ENCODE measurements at places on chromosomes 4 and X.

- peak; percentile 22 for DNase-seq
These were observed 22.0 kb downstream of the DYNLT3 start for GRCh38 chrX:37825215-37825842.

GRCh38 chr4:650461-650860 is 23.6 kb downstream of the ATP5ME start:
- no peak for DNase-seq

DNA sequence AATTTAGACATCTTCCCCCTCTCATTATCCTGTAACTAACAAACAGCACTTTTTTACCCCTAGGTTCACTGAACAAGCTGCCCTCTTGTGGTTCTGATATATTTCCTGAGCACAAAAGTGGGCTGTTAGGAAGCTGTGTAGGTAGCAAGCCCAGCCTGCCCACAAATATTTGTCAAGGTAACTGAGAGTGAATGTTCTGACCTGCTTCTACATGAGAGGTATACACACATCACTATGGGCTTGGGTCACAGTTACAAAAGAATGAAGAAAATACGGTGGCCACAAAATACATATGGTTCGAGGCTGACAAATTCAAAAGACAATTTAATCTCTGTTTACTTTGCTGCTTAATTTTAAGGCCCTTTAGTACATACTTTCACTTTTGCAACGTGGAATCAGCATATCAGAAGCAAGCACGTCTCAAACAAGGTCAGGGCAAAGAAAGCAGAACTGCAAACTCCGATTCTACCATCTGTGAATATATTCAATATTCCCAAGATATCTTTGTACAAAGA is 78.7 kb downstream of the RBM47 start:
- DNase-seq: no peak

- DNase-seq: no peak
These were observed 228.0 kb downstream of the MID1IP1 start for GRCh38 chrX:39029221-39029620.

GRCh38 chr4:175834312-175834672 is 22.2 kb upstream of the GPM6A start:
- DNase-seq: no peak

DNA sequence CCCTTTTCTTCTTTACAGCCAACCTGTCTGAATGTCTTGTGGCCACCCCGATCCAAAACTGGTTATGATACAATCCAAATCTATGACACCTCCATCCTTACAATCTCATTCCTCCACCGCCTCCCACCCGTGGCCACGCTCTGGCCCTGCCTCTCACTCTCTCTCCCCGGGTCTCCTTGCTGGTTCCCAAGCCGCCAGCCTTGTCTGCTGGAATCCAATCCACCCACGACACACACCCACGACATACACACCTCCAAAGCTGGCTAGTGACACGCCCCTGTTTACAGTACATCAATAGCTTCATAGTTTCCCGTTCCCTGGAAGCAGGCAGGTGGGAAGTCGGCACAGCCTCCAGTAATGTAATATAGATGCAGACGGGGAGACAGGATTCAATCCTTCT is 99.0 kb downstream of the WFS1 start:
- DNase-seq: no peak

- DNase-seq: no peak
These were observed 61.5 kb downstream of the AMOT start for GRCh38 chrX:112779139-112779538.

- no peak for DNase-seq
These were observed 32.0 kb downstream of the LAS1L start for GRCh38 chrX:65502618-65503017.

- no peak for DNase-seq
These were observed 46.4 kb upstream of the GPM6B start for GRCh38 chrX:13863324-13863723.

DNA sequence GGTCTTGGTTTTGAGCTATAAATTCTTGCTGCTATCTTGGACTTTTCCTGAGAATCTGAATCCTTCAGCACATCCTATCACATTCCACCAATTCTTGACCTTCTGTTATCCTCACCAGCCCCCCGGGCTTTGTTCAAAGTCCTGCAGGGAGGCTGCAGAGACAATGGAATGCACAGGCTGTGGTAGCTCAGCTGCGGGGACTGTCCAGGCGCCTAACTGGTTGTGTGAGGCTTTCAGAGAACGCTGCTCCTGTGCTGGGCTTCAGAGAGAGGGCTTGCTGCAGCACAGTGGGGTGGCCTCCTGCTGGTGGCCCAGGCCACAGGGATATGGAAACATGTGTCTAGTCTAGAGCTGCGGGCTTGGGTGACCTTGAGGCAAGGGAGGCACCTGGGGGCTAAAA is 196.3 kb upstream of the GATB start:
- DNase-seq: no peak

- DNase-seq: no peak
These were observed 258.2 kb upstream of the CXorf51A start for GRCh38 chrX:147072747-147073146.

- no peak for DNase-seq
These were observed 8.9 kb upstream of the GSX2 start for GRCh38 chr4:54090804-54091623.

GRCh38 chr4:150363721-150364688 is 217.9 kb upstream of the MAB21L2 start:
- no peak for DNase-seq

- no peak for DNase-seq
These were observed 600 bp downstream of the RADX start for GRCh38 chrX:106612393-106612763.

- DNase-seq: no peak
These were observed 38.1 kb upstream of the TRPC5 start for GRCh38 chrX:112120721-112121120.

DNA sequence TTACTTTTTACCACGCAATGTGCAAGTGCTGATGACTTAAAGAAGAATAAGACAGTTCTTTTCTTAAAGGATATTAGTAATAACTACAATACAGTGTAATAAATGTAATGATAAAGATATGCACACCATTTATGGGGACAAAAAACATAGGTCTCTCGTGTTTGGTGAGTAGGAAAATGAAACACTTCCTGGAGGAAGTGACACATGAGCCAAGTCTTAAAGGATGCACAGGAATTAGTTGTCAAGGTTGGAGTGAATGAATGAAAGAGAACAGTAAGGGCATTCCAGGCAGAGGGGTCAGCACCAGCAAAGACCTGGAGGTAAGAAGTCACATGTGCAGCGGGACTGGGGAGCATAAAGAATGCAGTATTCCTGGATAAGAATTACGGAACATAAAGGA is 112.7 kb downstream of the SH3RF1 start:
- DNase-seq: no peak

DNA sequence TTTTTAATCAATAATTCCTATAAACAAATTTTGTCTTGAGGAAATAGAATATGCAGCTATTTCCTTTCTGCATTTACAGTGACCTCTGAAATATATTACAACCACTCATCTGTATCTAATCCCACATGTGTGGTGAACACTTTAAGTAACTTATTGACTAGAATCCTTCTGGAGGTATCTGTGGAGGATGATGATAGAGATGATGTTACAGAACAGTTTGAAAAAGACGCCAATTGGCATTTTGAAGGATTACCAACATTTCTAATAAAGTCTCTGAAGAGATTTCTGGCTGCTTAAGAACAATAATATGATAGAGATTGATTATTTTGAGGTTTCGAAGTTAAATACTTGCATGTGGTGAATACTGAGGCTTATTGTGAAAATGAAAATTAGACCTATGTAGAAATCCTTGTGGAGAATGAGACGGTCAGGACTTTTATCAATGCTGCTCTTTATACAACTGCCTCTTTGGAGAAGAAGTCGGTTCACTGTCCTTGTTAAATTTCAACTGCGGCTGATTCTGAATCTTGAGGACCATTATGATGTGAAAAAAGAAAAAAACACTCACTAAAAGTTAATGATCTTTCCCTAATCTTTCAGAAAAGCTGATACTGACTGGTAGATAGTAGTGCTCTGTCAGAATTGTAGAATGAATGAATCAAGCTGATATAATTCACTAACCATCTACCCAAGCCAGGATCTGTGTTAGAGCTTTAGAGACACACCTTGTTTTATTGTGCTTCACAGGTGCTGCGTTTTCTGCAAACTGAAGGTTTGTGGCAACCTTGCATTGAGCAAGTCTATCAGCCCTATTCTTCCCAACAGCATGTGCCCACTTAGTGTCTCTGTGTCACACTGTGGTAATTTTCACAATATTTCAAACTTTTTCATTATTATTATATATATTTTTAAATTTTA is 204.7 kb downstream of the SPRY1 start:
- DNase-seq: no peak

GRCh38 chr4:121822047-121822446 is 1.6 kb downstream of the CCNA2 start:
- DNase-seq: no peak

- no peak for DNase-seq
These were observed 37.8 kb downstream of the SPCS3 start for GRCh38 chr4:176357359-176358082.

GRCh38 chrX:71253253-71254091 is 468 bp downstream of the ZMYM3 start:
- no peak for DNase-seq

DNA sequence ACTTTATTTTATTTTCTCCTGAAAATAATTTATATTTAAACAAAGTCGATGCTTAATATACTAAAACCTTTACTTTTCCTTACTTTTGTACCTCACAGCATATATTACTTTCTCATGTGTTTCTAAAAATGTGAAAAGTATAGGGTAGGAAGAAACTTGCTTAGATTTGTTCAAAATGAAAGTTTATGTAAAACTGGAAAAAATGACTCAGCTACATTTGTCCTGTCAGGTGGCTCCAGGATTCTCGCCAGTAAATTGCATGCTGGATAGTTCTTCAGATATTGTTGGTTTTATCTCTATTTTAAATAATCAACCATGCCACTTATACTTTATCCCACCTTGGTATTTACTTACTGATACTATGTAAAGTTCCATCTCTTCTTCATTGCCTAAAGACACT is 159.2 kb upstream of the NDST4 start:
- DNase-seq: no peak

GRCh38 chr4:45063696-45064095 is 337.3 kb upstream of the GNPDA2 start:
- no peak for DNase-seq

- no peak for DNase-seq
These were observed 616.2 kb upstream of the AADAT start for GRCh38 chr4:170705907-170706306.

DNA sequence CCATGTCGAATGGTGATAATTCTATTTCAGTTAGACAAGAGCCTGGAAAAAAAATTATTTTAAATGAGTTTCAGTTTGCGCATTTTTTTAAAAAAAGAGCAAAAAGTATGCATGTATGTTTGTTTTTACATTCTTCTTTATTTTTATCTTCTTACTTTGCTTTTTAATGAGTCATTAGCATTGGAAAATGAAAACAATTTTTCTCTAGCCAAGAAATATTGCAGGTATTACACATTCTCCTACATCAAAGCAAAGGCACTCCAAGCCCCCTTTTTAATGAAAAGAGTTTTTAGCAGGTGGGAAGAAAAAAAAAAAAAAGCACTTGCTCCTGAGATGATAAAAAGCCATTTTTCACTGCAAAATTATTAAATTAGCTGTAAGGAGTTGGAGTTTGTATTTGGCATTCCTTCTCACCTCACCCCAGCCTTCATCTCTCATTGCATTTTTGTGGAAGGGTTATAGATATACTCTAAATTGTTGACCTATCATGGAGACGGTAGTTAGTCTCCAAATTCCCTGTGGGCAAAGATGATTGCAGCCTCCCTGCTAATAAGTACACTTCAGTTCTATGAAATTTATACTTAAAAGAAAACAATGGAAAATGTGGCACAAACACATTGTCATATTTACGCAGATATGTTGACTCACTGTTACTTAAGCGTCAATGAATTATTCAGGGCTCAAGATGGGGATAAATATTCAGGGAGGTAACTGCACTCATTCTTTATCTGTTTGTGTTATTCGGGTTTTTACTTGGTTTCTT is 43.8 kb downstream of the PALLD start:
- DNase-seq: no peak

DNA sequence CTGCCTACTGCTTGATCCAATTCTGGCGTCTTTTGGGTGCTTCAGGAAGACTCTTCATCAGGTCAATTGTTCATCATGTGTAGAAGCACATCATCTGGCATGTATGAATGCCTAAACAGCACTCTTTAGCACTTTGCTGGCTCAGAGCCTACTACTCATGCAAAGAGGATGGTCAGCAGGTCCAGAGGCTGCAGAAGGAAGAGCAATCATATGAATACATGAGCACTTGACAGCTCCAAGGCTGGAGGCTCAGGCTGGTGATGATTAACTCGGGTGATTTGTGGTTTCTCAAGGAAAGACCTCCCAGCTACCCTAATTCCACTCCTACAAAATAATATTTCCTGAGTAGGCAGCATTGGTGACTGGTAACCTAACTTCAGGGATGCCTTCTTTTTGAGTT is 103.8 kb upstream of the CXCL13 start:
- no peak for DNase-seq

GRCh38 chr4:23775694-23776093 is 114.2 kb downstream of the PPARGC1A start:
- no peak for DNase-seq

- no peak for DNase-seq
These were observed 43.9 kb downstream of the LUZP4 start for GRCh38 chrX:115333446-115333845.

DNA sequence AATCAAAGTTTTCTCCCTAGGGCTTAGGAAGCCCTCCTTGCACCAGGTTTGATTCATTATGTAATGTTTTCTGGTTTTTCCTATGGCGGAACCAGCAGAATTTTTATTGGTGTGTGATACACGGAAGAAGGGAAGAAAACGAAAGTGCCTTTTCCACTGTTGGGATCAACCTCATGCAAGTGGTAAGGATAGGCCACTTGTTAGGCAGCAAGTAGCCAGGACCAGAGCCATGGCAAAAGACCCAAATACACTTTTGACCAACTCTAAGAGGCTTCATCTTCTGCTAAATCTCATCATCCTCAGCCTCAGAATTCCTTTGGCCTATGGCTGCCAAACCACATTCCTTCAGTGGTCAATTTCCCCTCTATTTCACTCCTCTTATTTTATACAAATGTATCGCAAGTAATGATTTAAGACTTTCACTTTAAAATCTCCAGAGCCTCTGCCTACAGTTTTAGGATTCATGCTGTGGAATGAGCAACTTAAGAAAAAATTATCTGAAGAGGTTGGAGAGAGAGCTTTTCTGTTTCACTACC is 21.2 kb downstream of the PPAT start:
- DNase-seq: no peak

DNA sequence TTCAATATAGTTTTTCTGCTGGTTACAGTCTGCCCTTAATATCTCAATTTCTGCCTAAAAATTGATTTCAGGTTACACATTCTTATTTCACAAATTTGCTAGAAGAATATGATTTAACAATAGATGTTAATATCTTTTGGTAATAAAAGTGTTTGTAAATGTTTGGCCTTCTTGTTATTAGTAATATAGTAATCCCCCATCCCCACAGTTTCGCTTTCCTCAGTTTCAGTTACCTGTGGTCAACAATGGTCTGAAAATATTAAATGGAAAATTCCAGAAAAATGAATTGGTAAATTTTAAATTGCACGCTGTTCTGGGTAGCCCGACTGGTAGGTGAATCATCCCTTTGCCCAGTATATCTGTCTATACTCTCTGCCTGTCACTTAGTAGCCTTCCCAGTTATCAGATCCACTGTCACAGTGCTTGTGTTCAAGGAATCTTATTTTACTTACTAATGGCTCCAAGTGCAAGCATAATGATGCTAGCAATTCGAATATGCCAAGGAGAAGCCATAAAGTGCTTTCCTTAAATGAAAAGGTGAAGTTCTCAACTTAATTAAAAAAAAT is 3.5 kb upstream of the BMP2K start:
- DNase-seq: no peak

All from stimulated activated CD8-positive, alpha-beta memory T cell treated with anti-CD3 and anti-CD28 coated beads, Interleukin-2, amount 100 ng/mL, for 1 hour (primary cell).